Uterus (tissue), 4 donors: ENCODE measurements at places on chromosomes 1 and 21. TPM values are rescaled to one million over a fixed set of nuclear protein-coding genes. Genes with fewer than 3 reads are reported as not detected.

The BRDT gene
- not detected for total RNA-seq

The FAAH gene
- total RNA-seq: 40.2 TPM

The HPDL gene
- 0.46 TPM for total RNA-seq

The RGS16 gene
- 3.5 TPM for total RNA-seq

The ERG gene
- 10.4 TPM for total RNA-seq

The RSPO1 gene
- total RNA-seq: 39.1 TPM

The KCNA2 gene
- total RNA-seq: 0.62 TPM

The NTRK1 gene
- total RNA-seq: 19.2 TPM

The SLC1A7 gene
- not detected for total RNA-seq

The ARTN gene
- total RNA-seq: 2.7 TPM

The LRRC71 gene
- 0.91 TPM for total RNA-seq

The SAMD13 gene
- 0.77 TPM for total RNA-seq

The TMEM61 gene
- not detected for total RNA-seq

The HSPA6 gene
- total RNA-seq: 0.55 TPM

The PTP4A2 gene
- total RNA-seq: 283 TPM

The AMPD1 gene
- total RNA-seq: not detected

The CHI3L2 gene
- total RNA-seq: not detected

The LMX1A gene
- not detected for total RNA-seq

The TFB2M gene
- 10.0 TPM for total RNA-seq

The SPATA21 gene
- total RNA-seq: 0.27 TPM

The HTR6 gene
- total RNA-seq: not detected

The PRRX1 gene
- total RNA-seq: 36.4 TPM

The KCND3 gene
- total RNA-seq: 6.9 TPM

The IGSF21 gene
- 19.1 TPM for total RNA-seq

The NIPAL3 gene
- 14.2 TPM for total RNA-seq

The LEFTY2 gene
- 41.6 TPM for total RNA-seq

The ANKRD35 gene
- 6.8 TPM for total RNA-seq

The AZIN2 gene
- 1.2 TPM for total RNA-seq

The PSEN2 gene
- total RNA-seq: 12.8 TPM
